Activated T-cell treated with anti-CD3 and anti-CD28 coated beads, Interleukin-2, amount 50 U/mL, for 48 hours (primary cell): ENCODE measurements at places on chromosomes 3 and 15.

GRCh38 chr3:10162185-10162584 is 2.5 kb upstream of the IRAK2 start:
- DNase-seq, result no peak

DNA sequence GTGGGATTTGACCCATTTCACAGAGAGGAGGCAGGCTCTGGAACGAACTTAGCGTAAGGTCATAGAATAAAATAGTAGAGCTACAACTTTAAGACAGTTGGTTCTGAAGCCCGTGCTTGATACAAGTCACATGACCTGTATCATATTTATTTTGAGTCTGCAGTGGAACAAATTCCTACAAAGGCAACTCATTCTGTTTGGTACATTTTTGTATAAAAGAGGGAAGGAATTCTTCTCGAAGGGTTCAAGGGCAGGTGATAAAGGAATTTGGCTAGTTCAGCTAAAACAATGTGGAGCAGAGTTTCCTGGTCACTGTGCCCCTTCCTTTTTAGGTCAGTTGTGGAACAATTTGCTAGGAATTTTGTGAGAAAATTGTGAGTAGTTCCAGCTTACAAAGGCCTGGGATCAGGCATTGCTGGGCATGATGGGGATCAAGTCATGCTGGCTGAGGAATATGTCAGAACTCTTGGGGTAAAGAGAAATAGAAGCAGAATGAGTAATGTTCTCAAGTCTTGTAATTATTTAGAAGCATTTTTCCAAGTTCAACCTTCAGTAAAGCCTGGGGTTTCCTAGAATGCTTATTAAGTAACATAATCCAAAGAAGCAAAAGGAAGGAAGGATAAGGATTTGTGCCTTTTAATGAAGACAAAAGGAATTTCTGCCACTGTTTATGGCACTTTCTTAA is 19.1 kb downstream of the USP3 start:
- DNase-seq, result no peak

GRCh38 chr3:127987309-127987995 is 64.8 kb upstream of the SEC61A1 start:
- no peak for DNase-seq

DNA sequence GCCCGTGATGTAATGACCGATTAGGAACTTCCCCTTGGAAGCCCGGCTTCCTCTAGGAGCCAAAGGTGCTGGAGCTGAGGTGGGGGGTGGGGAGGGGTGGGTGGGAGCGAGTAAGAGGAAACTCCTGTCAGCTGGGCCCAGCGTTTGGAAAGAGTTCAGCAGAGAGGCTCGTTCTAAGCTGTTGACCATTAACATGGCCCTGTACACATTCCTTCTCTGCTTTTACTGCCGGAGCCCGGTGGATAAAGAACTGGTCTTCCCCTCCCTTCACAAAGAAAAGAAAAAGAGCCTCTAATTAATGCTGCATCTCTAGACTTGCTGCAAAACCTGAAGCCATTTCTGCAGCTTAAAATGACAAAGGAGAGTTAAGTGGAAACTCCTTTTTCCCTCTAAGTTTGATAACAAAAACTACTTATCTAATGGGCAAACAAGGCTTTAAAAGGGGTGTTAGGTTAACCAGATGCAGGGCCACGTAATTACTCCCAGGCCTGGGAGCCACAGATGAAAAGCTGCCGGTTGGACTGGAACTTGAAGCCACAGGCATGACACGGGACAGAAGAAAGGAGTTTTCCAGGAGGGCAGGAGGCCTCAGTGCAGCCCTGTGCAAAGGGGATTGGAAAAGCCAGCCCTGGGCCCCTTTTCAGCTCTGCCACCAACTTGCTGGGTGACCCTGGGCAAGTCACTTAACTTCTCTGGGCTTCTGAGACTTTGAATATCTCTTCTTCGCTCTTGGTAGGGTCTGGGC is 71.3 kb downstream of the SMAD6 start:
- DNase-seq, result no peak

DNA sequence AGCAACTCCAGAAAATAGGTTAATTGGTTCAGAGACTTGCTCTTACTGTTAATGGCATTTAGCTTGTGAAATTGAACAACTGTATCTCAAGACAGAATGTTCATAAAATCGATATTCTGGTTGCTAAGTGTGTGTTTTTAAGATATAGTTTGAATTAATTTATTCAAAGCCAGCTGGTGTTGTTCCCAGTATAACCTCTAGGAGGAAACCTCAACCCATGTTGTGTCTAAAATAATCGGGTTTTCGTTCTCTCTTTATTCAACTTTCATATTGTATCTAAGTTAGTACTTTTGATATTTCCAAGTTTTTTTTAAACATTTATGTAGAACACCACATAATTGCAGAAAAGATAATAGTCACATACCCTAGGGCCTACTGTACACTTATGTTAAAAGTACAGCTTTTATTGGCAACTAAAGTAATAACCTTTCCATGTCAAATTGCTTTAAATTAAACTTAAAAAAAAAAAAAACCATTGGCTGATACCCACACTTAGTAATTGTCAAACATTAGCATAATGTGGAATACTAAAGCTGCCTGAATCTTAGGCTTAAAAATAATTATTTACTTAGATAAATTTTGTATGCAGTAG is 90.9 kb downstream of the SAMMSON start:
- DNase-seq, result no peak

DNA sequence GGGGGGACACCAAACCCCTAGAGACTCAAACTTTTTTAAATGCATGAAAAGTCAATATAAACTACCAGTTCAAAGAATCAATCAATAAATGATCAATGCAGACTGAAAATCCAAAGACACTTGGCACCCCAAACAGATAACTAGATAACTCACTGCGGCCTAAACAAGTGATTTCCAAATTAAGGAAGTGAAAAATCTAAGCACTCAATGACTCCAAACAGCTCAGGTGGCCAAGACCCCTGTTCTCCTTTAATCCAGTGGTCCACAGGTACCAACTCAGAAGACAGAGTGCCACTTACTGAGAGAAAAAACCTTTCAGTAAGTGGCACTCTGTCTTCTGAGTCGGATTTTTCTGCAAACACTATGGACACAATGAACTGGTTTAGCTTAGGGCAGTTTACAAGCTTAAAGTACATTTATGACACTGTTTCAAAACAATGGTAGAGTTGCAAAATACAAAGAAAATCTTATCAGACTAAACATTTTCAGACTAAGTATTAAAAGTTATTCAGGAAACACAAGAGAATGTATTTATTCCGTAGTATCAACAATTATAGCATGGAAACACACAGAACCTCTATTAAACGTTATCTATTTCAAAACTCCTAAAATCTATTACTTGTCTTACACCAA is 4.7 kb downstream of the DLG1 start:
- DNase-seq, result no peak

DNA sequence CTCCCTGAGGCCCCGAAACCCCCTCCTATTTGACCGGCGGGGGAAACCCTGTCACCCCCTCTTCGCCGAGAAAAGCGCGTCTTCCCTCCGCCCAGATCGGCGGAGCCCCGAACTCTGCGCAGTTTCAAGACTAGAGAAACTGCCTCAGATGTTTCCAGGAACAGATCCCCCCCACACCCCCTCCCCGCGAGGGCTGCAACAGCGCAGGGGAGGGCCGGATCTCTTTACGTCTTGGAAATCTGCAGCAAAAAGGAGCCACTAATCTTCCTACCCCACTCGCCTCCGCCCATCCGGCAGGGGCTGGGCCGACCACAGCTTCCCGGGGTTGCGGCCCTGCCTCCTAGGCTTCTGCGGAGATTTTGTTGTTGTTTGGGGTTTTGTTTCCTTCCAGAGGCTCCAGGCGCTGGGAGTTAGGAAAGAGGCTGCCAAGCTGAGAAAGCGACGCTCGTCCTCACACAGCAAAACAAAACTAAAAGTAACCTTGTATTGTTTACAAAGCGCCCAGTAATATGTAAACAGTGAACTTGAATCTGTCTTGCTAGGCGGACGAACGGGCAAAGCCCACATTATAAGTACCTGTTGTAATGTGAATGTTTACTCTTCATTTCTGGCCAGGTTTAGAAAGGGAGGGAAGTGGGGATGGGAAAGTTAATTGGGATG is 2.2 kb downstream of the FOXB1 start:
- DNase-seq, result peak; percentile 74

DNA sequence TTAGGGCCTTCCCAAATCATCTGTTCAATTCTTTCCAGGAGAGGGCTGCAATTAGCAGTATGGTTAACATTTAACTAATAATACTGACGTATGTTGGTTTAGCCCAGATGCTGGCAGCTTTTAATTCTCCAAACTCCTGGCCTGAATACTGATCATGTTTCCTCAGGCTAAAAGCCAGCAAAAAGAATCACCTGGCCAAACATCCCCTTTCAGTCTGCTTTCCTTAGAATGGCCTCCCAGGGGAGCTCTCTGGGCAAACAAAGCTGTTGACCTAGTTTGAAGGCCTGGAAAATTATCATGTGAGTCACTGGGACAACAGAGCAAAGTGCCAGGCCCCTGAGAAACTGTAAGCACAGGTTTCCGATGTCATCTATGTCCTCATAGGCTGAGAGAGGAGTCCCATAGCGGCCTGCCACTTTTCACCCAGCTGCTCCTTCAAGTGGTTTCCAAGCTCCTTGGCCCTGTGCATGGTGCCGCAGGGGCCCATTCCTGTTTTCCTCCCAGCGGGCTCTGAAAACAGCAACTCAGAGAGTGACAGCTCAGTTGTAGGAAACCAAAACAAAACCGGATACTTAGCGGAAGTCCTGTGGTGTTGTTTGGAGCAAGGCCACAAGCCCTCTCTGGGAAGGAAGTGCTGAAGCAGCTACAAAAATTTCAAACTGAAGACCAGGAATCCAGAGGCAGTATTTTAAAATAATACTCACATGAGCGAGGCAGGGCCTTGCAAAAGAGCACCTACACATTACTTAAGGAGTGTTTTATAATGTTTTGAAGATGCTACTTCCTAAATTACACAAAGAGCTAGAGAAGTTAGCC is 36.5 kb upstream of the RAB11A start:
- DNase-seq, result peak; percentile 69

DNA sequence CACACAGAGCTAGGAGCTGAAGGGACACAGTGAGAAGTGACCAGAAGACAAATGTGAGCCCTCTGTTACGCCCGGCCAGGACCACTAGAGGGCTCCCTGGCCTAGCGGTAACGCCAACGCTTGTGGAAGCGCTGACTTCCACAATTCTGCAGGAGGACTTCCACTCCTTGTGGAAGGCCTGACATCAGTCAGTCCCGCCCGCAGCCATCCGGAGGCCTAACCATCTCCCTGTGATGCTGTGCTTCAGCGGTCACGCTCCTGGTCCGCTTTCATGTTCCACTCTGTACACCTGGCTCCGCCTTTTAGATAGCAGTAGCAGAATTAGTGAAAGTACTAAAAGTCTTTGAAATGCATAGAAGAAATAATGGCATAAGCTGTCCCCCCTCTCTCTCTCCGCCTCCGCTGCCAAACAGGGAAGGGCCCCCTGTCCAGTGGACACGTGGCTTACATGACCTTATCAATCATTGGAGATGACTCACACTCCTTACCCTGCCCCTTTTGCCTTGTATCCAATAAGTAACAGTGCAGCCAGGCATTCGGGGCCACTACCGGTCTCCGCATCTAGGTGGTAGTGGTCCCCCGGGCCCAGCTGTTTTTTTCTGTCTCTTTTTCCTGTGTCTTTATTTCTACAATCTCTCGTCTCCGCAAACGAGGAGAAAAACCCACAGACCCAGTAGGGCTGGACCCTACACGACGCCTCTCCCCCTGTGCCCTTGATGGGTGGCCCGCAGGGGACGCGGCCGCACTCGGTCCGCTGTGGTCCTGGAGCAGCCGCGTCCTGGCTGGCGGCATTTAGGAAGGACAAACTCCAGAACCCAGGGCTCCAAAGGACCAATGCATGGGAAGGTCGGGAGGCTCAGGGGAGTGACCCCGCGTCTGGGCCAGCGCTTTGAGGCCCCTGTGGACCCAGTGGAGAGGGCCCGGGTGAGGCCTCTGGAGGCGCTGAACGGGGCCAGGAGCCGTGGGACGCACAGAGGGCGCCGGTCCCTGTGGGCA is 27.0 kb upstream of the RPL32 start:
- peak; percentile 76 for DNase-seq

GRCh38 chr3:175001091-175001490 is 142.0 kb downstream of the NAALADL2 start:
- no peak for DNase-seq

- DNase-seq, result no peak
Measured at GRCh38 chr3:167241048-167241845, 138.8 kb downstream of the ZBBX start.

DNA sequence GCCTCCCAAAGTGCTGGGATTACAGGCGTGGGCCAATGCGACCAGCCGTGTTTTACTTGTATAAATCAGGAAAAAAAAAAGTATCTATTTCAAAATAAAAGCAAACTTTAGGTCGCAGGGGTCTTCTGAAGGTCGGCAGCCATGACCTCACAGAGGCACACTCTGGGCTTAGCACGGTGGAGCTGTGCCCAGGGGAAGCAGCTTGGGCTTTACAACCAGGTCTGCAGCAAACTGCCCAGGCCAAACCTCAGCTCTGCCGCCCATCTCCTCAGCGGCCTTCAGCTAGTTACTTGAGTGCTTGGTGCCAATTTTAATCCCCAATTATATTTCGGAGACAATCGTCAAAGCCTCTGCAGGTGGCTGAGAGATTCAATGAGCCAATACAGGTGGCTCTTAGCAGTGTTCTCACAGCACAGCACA is 30.1 kb downstream of the ZDHHC19 start:
- DNase-seq, result no peak

- peak; percentile 61 for DNase-seq
Measured at GRCh38 chr3:47989981-47990440, 26.2 kb downstream of the MAP4 start.

DNA sequence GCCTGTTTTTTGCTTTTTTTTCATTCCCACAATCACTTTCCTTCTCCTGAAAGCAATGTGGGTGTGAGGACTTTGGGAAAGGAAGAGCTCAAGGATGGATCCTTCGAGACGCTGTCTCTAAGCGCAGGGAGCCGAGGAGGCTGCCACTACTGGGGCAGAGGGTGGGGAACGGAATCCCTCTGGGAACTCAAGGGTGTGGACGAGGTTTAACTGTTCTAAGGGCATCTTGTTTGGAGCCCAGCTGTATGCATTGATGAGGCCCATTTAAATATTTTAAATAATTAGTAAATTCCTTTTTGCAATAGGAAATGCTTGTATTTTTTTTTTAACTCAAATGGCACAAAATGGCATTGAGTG is 124.4 kb upstream of the MEF2A start:
- no peak for DNase-seq

- DNase-seq, result peak; percentile 45
Measured at GRCh38 chr3:52851348-52851747, 16.5 kb upstream of the MUSTN1 start.

DNA sequence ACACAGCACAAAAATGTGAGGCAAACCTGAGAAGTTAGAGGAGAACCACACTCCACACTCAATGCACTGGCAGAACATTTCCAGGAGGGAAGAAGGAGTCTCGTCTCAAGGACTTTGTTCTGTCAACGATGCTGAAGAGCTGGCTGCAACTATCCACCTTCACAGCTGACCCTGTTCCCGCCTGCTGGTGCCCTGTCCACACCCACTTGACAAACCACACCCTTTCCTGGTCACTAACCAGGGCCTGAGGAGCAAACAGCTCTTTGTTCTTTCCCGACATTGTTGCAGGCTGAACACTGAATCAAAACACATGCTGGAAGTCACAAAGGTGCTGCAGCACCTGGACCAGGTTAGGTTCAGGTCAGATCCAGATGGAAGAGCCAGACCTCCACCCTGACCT is 92.6 kb upstream of the ARRDC4 start:
- no peak for DNase-seq

- DNase-seq, result no peak
Measured at GRCh38 chr3:190537146-190537545, 23.3 kb downstream of the IL1RAP start.
